AG09309 (cell line): ENCODE measurements at places on chromosomes 2 and 18.

DNA sequence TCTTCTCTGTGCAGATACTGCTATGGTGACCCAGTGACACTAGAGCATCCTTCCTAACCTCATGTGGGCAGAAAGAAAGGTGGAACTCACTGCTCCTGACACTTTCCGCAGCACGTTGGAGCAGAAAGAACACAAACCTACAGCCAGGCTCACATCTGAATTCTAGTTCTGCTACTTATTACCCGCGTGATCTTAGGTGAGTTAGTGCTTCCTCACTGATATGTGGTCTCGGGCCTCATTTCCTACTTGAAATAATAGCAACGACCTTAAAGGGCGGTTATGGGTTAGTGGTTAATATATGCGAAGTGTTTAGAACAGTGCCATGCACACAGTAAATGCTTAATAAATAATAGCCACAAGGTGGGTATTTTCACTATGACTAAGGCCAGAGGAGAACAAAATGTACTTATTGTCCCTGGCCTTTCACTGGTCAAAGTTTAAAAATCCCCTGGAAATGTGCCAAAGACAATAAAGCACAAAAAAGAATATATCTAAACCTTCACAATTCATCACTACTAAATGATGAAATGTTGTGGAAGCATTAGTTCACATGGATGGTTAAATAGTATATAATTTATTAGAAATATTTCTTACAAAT is 66.6 kb downstream of the MYOM1 start:
- DNase-seq: no peak

DNA sequence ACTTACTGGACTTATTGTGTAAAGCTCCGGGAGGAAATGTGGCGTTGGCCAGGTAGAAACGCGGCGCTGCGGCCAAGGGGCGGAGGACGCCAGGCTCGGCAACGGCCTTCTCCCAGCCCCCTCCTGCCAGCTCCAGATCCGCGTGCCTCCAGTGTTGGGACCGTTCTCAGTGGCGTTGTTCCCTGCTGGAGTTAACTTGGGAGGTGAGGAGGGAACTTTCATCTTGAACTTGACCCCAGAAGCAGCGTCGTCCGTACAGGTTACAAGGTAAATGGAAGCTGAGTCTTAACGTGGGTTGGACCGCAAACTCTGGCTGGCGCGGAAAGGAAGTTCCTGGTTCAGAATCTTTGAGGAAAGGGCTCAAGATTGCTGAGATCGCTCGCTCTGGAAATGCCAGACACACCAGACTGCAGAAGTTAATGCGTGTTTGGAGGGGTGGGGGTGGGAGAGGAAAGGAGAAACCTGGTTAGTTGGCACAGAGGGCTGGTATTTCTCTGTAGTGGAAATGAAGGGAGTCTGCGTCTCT is 1.3 kb downstream of the TANC1 start:
- DNase-seq: no peak

- no peak for DNase-seq
Observed at GRCh38 chr2:45713136-45713535, 61.7 kb downstream of the PRKCE start.

- no peak for DNase-seq
Observed at GRCh38 chr18:27996801-27997272, 180.1 kb downstream of the CDH2 start.

DNA sequence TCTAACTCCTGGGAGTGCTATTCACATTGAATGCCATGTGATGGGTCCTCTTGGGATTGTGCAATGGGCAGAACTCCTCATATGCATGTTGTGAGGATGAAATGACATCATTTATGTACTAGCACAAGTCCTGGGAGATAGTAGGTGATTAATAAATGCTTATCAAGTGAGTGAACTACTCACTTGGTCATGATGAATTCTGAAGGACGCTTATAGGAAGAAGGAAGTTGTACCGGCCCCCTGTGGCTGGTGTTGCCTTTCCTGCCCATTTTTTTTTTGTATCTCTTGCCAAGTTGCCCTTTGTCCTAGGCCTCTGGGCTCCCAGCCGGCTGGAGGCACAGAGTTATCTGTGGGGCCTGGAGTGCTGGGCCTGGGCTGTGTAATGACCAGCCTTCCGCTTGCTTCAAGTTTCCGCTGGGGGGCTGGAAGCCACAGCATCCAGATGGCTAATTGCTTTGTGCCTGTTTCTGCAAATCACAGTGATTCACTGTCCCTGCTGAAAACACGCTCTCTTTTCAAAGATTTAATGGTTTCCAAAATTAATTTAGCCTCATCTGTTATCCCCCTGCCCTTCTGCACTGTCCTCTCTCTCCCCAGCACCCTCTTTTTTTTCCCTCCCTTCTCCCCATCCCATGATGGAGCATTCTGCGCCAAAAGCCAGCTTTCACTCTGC is 33.7 kb upstream of the MRPL33 start:
- peak; percentile 72 for DNase-seq

- no peak for DNase-seq
Observed at GRCh38 chr2:197710424-197711042, 5.4 kb downstream of the MARS2 start.

- no peak for DNase-seq
Observed at GRCh38 chr2:66845307-66845706, 410.4 kb downstream of the MEIS1 start.

DNA sequence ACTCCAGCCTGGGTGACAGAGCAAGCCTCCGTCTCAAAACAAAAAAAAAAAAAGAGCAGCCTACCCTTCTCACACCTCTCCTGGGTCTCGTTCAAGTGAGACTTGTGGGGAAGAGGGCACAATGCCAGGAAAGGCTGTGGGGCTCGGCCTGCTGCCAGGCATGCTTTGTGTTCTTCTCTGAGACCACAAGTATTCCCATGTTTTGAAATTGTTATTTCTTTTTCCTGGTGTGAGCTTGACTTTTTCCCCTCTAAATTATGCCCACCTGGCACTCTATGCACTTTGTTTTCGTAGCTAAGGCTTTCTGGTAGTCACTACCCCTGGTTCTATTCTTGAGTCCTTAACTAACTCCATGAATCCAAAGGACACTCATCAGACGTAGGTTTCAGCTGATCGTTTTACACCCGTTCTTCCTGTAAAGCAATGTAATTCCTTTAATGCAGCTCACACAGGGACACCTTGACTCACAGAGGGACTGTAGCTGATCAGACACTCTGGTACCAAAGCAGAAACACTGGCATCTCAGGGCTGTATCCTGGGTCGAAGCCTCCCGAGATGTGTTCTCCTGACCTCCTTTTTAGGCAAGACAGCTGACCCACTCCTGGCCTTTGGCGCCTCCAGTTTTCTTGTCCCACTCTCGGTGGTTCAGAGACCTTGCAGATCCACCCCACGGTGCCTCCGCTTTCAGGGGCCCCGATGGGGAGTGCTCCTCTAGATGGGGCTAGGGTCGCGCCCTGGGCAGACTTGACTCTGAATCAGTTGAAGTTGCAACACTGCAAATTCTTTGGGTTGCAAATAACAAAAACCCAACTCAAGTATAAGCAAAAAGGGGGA is 193.3 kb upstream of the AGAP1 start:
- DNase-seq: peak; percentile 17

GRCh38 chr18:68056936-68057335 is 540.4 kb upstream of the DSEL start:
- DNase-seq: peak; percentile 1

GRCh38 chr2:203664029-203664755 is 42.2 kb upstream of the CD28 start:
- DNase-seq: no peak

- no peak for DNase-seq
Observed at GRCh38 chr2:99854236-99854852, 288.0 kb downstream of the AFF3 start.
